Activated naive CD8-positive, alpha-beta T cell treated with anti-CD3 and anti-CD28 coated beads for 36 hours (primary cell): ENCODE measurements at places on chromosomes 5 and 9.

DNA sequence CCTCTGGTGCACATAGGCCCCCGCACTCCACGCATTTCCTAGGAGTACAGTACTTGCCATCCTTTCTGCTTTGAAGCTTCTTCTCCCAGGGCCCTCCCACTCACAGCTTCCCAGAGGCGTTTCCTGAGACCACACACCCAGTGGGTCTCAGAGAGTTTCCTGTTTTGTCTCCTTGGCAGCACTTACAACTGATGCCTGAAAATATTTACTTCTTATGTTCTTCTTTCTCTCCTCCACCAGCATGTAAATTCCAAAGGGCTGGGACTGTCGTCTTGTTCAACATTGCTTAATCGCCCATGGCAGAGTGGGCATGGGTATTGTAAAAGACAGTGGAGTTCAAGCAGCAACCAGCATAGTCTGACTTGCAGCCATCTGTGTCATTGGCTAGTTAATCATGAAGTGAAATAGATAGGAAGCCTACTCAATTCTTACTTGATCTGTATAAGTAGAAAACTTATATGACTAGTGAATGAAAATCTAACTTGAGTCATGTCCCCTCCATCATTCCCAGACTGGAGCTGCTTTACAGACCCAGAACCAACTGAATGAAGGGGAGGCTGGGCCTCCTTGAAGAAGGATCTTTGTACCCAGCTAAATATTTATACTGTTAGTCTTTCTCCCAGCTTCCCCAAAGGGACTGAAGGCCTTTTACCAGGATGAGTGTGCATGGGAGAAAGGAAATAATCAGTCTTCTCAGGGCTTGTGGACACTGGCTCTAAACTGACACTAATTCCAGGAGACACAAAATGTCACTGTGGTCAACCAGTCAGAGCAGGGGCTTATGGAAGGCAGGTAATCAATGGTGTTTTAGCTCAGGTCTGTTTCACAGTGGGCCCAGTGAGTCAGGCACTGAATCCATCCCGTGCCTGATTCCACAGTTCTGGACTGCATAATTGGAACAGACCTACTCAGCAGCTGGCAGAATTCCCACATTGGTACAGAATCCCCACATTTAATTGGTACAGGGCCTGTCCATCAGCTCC lies 116.4 kb downstream of the SV2C start:
- no peak for DNase-seq

GRCh38 chr9:4235871-4236804 lies 63.7 kb downstream of the GLIS3 start:
- no peak for DNase-seq

DNA sequence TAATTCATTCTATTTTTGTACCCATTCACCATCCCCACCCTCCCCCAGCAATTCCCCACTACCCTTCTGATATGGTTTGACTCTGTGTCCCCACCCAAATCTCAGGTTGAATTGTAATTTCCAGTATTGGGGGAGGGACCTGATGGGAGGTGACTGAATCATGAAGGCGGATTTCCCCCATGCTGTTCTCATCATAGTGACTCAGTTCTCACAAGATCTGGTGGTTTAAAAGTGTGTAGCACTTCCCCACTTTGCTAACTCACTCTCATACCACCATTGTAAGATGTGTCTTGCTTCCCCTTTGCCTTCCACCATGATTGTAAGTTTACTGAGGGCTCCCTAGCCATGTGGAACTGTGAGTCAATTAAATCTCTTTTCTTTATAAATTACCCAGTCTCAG lies 25.9 kb upstream of the TESK1 start:
- DNase-seq: peak; percentile 25

GRCh38 chr9:20929276-20929675 lies 102.2 kb downstream of the HACD4 start:
- DNase-seq: no peak

DNA sequence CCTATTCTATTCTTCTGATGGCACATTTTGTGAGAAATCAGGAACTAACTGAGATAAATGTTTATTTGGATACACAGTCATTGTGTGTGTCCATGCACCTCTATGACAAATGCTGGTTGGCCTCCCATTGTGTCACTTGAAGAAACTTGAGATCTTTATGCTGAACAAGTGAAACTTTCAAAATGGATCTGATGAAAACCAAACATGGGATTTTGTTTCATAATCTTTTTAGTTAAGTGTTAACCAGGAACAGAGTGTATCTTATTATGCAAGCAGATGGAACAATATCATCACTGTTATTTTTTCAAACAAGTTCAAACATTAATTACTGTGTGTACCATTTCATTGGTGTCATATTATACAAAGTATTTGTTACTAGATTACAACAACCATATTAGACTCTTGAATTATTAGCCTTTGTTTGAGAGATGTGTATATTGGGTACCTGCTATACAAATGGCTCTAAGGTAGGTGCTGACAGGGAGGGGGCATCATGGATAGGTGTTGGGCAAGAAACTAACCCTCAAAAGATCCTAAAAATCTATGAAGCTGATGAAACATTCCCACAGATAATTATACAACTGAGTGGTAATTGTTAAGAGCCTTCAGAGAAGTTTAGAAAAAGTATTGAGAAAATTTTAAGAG lies 159.8 kb downstream of the PALM2AKAP2 start:
- DNase-seq: no peak

- DNase-seq: no peak
Observed at GRCh38 chr9:8679371-8679822, 879.8 kb upstream of the DMAC1 start.

DNA sequence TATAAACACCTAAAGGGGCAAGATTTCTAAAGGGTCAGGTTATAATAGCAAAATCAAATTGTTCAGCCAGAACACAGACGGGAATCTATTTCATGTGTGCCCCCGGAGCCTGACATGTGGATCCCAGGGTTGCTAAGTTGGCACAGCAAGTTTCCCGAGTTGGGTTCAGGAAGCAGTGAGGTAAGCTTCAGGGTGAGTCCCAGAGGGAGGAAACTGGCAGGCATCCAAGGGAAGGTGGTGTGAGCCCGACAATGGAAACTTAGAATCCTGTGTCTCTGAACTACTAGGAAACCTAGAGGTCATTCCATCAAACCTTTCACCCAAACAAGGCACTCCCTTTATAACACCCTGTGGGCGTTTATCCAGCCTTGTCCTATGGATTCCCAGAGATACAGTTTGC lies 98.4 kb downstream of the ADRB2 start:
- no peak for DNase-seq

GRCh38 chr5:168165221-168165914 lies 126.1 kb upstream of the WWC1 start:
- DNase-seq: no peak

DNA sequence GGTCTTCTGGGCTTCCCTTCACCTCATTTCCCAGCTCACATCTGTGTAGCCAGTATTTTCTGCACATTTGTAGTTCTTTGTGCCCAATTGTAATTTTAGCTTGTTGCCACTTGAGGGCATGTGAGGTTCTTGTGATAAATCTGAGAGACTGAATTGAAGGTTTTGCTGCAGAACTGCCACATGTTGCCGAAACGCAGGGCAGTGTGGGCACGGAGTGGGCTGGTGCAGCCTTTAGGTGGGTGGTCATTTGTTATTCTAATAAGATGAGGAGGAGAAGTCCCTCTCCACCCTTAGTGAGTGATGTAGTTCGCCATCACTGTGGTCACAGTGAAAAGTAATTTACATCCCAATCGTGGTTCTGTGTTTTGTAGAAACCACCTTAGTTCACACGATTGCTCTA lies 21.2 kb downstream of the OTULIN start:
- peak; percentile 62 for DNase-seq

DNA sequence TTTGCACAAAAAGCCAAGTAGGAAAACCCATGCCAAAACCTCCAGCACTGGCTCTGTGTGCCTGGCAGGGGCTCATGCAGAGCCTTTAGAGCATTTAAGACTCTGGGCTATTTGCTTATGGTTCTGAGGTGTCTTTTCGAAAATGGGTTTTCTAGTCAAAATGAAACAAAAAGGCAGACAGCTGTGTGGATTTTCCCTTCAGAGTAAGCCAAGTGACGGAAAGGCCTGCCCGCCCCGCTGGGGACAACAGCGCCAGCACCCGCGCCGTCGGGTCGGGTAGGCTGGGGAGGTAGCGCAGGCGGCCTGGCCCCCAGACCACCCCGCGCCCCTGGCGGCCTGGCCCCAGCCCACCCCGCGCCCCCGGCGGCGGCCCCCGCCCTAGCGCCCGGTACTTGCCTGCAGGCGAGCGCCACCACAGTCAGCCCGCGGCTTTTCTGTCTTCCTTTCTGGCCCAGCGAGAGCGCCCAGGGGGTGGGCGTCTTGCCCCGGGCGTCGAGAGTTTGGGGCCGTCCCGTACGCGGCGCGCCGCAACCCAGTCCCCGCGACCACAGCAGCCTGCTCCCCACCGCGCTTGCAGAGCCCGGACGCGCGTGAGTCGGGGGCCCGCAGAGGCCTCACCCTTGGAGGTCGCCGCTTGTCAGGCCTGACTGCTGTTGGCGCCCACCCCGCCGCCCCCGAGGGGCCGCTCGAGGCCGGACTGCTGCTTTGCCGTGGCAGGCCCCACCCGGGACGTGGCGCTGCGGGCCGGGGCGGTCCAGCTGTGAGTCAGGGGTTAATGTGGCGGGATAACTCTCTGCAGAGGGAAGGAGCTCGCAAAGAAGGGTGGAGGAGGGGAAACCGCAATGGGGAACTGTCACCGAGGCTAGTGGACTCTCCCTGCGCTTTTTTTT lies at the start of gene TICAM2:
Gene TICAM2, minus strand, starts transcription at position 779 of the 890 bp plus-strand sequence. CDS start 21,223 bp downstream, outside the sequence.
- peak; percentile 75 for DNase-seq

DNA sequence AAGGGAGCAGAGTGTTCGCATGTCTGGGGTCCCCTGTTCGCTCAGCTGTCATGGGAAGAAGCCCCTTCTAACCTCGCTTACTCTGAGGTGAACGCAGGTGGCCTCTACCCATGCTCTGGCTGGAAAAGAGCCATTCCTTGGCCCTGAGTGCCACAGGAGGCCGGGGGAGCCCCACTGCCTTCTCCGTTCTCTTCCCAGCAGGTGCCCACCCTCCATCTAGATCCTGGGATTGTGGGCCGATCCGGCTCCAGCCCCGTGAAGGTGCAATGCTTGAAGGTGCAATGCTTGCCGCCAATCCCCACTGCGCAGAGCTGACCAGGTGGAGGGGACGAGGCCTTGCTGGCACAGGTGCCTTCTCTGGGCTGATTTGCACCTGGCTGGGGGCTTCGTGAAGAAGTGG lies 95.4 kb downstream of the MRPL36 start:
- DNase-seq: no peak

- DNase-seq: no peak
Observed at GRCh38 chr9:101915482-101915881, 177.0 kb upstream of the GRIN3A start.

GRCh38 chr5:181221105-181221791 lies 1.8 kb upstream of the TRIM41 start:
- DNase-seq: peak; percentile 72

GRCh38 chr9:79165020-79165780 lies 406.6 kb upstream of the TLE4 start:
- DNase-seq: no peak

GRCh38 chr9:89498852-89499480 lies 1.1 kb upstream of the SEMA4D start:
- peak; percentile 43 for DNase-seq

DNA sequence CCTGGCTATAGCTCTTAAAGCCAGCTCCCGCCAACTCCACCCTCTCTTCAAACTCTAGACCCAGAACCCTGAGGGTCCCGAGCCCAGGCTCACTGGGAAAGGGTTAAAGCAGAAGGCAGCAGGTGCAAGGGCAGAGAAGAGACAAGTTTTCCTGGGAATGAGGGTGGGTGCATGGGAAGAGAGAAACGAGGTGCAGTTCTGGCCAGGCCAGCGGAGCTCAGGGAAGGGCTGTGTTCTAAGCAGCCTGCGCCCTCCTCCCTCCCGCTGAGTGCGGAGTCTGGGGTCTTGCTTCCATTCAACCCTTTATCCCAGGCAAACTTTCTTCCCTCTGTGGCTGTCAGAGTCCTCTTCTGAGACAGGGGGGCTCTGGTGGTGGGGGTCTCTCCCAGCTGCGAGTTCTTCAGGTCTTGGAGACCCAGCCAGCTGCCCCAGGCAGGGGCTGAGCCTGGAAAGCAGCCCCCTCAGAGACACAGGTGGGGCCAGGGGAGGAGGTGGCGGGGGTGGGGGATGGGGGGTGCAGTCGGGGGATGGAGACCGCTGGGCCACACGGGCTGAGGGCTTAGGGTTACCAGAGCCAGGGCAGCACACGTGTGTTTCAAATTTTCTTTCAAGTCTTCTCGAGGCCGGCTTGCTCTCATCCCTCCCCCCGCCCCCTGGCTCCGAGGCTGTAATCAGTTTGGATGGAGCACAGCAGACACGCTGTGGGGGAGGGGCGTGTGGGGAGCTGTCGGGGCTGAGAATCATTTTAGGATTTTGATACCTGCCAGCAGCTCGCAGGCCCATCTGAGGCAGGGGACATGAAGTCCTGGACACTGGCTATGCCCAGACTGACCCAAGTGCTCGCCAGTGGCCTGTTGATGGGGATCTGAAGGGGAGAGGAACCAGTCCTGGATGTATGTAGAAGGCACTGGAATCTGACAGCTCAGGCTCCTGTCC lies 169.6 kb upstream of the SMIM23 start:
- no peak for DNase-seq

- DNase-seq: no peak
Observed at GRCh38 chr5:1874771-1875220, 7.9 kb downstream of the IRX4 start.

GRCh38 chr5:168408561-168409305 lies 77.5 kb upstream of the RARS1 start:
- DNase-seq: no peak

GRCh38 chr5:148090773-148091250 lies 27.0 kb downstream of the SPINK5 start:
- DNase-seq: no peak

DNA sequence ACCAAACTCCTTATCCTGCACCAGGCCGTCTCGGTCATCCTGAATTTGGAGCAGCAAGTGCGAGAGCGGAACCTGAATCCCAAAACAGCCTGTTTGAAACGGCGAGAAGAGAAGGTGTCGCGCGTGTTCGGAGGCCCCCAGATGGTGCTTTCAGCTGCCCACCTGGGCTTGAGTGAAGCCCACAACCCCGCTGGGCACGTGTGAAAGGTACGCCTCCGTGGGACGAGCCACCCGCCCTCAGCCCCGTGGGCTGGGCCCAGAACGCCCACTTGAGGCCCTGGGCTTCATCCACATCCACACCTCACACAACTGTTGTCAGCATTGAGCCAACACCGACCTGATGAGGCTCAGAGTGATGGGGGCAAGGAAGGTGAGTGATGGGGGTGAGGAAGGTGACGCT lies 72.8 kb downstream of the INSL6 start:
- DNase-seq: no peak

DNA sequence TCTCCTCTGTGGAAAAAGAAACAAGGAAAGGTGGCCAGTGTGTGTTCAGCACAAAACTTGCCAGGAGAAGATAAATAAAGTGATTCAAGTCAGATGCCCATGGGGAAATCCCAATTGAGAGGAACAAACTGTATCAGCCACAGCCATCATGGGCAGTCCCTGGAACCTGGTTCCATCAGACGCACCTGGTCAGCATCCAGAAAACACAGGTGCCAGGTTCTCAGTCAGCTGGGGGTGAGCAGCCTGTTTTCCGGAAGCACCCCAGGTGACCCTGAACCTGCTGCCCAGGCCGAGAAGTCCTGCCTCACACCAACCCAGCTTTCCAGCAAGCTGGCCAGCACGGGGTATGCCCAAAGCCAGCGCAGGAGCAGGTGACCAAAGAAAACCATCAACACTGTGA lies 30.5 kb downstream of the PTCH1 start:
- no peak for DNase-seq

GRCh38 chr5:80865551-80865950 lies 94.6 kb upstream of the RASGRF2 start:
- DNase-seq: no peak

GRCh38 chr9:108704156-108704852 lies 151.5 kb downstream of the ACTL7B start:
- no peak for DNase-seq

- DNase-seq: no peak
Observed at GRCh38 chr5:179914032-179914755, 6.5 kb upstream of the TBC1D9B start.
